Stimulated activated CD8-positive, alpha-beta memory T cell treated with anti-CD3 and anti-CD28 coated beads, Interleukin-15, amount 100 ng/mL, for 1 hour (primary cell): ENCODE measurements at places on chromosomes 4 and X.

DNA sequence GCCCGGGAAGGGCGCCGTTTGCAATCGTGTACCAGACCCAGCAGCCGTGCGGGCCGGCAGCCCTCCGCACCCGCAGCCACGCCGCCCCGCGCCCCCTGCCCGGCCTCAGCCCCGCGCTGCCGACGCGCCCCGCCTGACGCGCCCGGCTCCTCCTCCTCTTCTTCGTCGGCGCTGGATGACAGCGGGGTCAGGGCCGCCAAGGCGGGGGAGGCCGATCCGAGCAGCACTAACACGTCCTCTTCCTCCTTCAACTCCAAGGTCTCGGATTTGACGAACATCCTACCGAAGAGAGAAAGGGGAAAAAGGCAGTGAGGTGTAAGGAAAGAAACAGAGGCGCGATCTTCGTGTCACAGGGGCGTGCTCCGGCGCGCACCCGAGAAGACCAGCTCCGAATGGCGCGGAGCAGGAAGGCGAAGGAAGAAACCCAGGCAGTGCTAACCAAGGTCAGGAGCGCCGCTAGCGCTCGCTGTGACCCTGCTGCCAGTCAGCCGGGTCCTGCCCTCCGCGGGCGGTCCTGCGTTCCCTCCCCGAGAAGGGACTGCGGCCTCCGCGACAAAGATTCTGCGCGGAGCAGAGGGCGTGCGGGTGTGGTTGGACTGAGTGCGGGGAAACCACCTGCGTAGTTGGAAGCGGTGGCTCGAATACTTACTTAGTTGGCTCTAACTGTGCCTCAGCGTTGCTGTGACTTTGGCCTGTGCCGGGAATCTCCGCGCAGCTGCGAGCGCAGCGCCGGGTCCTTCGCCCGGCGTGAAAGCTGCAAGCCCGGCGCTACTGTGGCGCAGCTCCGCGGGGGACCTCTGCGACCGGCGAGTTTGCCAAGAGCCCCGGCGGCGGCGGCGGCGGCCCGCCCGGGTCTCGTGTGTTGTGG is 548 bp downstream of the NEUROG2 start:
- DNase-seq, result no peak

GRCh38 chr4:25608644-25609043 is 47.0 kb upstream of the SLC34A2 start:
- no peak for DNase-seq

GRCh38 chrX:102599951-102600579 is 750 bp downstream of the ARMCX5 start:
- DNase-seq, result no peak

GRCh38 chr4:52799813-52800212 is 48.6 kb upstream of the ERVMER34-1 start:
- DNase-seq, result no peak

DNA sequence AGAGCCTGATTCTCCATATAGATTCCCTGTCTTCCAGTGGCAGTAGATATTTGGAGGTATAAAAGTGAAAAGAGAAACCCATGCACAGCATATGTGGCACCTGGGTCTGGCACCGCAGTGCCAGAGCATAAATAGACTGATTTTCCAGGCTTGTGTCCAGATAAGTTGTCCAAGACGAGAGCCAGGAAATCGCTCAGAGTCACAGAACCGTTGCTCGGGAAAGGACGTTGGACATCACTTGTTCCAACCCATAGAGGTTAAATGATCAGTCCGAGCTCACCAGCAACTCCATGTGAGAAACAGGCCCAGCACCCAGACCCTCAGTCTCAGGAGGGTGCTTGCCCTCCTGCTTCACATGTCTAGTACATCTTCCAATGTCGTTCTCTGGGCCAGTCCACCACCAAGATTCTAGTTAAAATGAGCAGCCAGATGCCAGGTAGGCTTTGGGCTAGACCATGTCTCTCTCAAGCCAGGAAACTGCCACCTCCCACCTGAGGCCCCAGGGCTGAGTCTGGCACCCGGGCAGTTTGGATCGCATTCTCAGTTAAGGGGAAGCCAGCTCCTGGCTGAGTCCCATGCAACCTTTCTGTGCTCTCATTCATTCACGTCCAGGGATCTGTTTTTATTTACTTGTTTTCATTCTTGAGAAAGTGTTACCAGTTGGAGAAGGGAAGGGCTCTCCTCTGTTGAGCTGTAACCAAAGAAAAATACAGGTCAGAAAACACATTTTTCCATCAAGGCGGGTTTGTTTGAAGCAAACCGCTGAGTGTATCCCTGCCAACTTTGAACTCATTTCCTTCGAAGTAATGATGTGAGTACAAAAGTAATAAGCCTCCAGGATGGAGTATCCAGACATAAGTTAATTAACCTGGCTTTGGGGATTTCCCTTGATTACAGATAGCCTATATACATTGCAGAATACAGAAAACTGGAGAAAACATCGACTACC is 91.7 kb downstream of the PHOX2B start:
- DNase-seq, result no peak

GRCh38 chrX:124239324-124239723 is 93.1 kb upstream of the TEX13D start:
- DNase-seq, result no peak

GRCh38 chr4:37951461-37952352 is 8.5 kb upstream of the PTTG2 start:
- no peak for DNase-seq

DNA sequence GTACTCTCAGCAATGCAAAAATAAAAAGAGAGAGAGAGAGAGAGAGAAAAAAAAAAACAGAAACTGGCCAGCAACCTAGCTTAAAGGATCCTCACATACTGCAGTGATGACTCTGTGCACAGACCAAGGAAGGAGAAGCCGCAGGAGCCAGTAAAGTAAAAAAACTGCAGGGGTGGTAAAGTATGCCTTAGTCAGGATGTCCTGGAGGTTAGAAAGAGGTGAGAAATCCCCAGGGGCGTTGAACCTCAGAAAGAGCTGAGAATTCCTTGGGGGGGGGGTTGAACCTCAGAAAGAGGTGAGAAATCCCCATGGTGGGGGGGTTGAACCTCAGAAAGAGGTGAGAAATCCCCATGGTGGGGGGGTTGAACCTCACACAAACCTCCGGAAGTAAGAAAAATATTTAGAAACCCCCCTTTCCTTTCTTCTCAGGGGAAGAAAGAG is 48.0 kb downstream of the MAGEA9 start:
- DNase-seq, result no peak

DNA sequence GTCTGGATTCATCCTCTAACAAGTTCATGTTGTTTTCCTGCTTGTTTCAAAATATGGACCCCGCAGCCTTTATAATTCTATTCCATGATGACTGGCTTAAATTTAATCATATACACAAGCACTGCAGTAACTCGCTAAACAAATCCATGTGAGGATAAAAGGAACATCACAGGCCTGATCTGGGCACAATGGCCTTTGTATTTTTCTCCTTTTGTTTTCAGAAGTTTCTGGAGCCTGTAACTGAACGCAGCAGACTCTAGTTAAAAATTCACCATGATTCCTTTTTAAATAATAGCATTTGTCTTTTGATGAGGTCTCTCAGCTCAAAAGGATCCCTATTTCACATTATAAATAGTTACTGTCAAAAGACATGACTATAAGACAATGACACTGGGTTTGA is 30.2 kb upstream of the TMEM184C start:
- no peak for DNase-seq

DNA sequence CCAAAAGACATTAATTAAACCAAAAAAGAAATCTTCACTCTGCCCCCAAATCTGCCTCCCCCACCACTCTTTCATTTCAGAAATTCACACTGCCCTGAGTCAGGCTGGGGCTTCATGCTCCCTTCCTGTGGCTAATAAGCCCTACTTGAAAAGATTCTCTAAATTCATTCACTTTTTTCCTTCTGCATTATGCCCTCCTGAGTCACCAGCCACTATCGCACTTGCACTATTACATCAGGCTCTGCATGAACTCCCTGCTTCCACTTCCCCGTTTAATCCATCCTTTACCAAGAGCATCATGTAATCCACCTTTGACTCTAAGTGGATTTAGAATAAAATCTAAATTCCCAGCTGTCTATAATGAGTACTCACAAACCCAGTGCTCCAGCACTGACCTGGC is 295.4 kb upstream of the KLF3 start:
- DNase-seq, result no peak

- no peak for DNase-seq
These were observed 36.0 kb upstream of the SPANXC start for GRCh38 chrX:141278306-141278705.

DNA sequence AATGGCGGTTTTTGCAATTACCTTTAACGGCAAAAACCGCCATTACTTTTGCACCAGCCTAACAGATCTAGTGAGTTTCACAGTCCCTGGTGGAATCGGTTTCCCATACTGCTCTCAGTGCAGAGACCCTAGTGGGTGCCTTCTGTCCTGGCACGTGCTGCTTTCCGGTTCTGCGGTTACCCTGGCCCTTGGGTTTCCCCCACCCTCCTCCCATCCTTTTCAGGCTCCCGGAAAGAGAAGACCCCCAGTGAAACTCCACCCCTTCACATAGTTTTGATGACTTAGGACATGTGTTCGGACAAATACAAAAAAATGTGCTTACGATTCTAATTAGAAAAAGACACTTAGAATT is 36.9 kb downstream of the NLGN3 start:
- no peak for DNase-seq

DNA sequence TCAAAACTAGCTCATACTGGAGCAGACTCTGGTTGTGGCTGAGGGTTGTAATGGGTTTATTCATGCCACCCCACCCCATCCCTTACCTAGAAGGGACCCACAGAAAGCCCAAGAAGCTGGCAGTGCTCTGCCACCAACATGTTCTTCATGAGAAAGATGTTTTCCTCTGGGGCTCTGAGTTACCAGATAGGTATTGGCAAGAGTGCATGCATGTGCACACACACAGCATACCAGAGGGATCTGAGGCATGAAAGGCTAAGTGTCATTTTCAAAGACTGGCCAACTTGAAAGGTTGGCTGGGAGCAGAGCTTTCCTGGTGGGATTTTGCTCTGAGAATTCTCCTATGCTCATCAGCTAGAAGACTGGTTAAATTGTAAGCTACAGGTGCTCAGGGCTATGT is 65.2 kb downstream of the PHOX2B start:
- no peak for DNase-seq

DNA sequence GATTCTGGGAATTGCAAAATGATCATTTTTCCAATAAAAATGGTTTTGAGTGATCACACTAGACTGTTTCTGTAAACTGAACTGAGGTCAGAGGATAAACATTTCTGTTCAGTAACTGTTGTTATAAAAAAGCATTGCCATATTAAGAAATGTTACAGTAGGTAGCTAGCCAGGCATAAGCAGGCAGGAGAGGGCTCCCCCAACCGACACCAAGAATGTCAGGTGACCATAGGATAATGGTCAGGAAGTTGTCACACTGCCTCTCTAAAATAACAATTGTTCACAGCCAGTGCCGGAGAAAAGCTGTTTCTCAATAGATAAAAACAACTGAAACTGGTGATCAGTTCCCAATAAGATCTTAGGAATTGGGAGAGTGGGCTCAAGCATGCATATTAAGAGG is 306.2 kb upstream of the SLIT2 start:
- no peak for DNase-seq

GRCh38 chrX:122238801-122239200 is 945.3 kb upstream of the GRIA3 start:
- no peak for DNase-seq

DNA sequence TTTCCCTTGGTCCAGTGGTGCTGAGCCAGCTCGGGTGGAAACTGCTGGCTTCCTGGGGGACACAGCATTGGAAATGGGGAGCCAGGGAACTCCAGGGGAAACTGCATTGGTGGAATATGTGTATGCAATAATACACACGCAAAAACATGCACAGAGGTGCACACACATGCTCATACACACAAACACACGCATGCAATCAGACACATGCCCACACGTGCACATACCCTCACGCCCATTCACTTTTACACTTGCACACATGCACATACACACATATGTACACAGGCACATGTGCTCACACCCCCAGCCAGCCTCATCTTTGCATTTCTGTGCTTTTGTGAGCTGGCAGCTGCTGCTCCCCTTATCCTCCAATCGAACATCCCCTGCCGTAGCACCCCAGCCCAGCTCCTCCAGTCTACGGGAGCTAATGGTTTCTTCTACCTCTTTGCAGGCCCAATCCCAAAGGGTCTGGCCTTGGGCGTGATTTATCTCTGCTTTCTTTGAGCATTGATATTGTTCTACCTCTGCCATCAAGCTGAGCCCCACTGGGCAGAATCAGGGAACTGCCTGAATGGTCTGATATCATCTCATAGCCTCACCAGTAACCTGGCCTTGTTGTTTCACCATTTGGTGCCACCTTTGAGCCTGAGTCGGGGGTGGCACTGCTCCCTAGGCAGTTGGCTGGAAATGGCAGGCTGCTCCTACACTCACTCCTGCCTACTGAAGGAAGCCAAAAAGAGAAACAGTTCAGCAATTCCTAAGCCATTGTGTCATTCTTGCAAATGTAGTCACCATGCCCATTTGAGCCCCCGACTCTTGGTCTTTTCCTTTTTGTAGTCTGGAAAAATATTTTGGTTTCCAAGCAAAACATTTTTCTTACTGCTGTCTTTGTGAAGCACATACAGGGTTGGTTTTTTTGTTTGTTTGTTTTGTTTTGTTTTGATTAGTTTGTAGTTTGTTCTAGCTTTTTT is 104.4 kb upstream of the MAMLD1 start:
- DNase-seq, result no peak

DNA sequence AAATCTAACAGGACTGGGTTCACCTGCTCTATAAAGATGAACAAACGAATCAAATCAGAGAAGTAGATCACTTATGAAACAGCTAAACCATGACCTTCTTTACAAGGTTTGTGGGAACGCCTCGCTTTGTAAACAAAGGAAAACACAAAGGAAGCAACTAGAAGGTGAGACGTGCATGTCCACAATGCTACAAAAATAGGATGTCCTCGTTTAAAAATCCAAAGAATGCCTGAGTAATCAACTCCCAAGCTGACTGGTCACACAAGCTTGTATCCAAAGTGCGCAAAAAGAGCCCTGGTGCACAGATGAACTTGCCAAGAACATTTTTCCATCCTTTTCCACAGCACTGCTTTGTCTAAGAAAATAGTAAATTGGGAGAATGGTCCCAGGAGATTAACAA is 6.3 kb upstream of the SH3KBP1 start:
- no peak for DNase-seq

GRCh38 chrX:137401092-137401491 is 164.8 kb upstream of the ZIC3 start:
- DNase-seq, result no peak

DNA sequence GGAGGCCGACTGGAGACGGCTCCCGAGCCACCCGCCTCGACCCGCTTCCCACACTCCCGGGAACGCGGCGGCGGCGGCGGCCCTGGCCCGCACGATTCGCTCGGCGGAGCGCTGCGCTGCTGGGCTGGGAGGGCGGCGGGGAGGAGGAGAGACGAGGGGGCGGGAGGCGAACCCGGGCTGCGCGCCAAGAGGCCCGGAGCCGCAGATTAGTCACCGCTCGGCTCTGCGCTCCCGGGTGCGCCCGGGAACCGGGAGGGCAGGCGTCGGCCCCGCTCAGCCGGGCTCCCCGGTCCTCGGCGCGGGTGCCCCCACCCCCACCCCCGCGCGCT is 11.2 kb upstream of the BCOR start:
- no peak for DNase-seq

- no peak for DNase-seq
These were observed 3.2 kb upstream of the VGLL1 start for GRCh38 chrX:136528645-136529315.

- no peak for DNase-seq
These were observed 106.5 kb downstream of the ATP11C start for GRCh38 chrX:139826065-139827044.

GRCh38 chr4:93414041-93414550 is 414.5 kb upstream of the ATOH1 start:
- no peak for DNase-seq
